ENCODE measurements at places on chromosomes 3 and 15.

- DNase-seq, result no peak
Measured at GRCh38 chr3:65230261-65231139, 542.7 kb upstream of the ADAMTS9 start.

GRCh38 chr3:126051234-126051633 lies 32.7 kb downstream of the SLC41A3 start:
- no peak for DNase-seq

- DNase-seq, result no peak
Measured at GRCh38 chr3:72548981-72549380, 299.3 kb downstream of the SHQ1 start.

DNA sequence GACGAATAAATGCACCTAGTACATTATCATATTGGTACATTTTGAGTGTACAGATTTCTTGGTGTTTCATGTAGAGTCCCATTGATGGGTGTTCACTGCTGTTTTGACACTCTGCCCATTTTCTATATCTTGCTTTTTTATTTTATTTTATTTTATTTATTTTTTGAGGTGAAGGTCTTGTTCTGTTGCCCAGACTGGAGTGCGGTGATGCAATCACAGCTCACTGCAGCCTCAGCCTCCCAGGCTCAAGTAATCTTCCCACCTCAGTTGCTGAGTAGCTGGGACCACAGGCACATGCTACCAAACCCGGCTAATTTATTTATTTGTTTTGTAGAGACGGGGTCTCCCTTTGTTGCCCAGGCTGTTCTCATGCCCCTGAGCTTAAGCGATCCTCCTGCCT lies 44.2 kb downstream of the DNAJC13 start:
- no peak for DNase-seq

GRCh38 chr15:63104727-63105126 lies 16.9 kb upstream of the LACTB start:
- no peak for DNase-seq

DNA sequence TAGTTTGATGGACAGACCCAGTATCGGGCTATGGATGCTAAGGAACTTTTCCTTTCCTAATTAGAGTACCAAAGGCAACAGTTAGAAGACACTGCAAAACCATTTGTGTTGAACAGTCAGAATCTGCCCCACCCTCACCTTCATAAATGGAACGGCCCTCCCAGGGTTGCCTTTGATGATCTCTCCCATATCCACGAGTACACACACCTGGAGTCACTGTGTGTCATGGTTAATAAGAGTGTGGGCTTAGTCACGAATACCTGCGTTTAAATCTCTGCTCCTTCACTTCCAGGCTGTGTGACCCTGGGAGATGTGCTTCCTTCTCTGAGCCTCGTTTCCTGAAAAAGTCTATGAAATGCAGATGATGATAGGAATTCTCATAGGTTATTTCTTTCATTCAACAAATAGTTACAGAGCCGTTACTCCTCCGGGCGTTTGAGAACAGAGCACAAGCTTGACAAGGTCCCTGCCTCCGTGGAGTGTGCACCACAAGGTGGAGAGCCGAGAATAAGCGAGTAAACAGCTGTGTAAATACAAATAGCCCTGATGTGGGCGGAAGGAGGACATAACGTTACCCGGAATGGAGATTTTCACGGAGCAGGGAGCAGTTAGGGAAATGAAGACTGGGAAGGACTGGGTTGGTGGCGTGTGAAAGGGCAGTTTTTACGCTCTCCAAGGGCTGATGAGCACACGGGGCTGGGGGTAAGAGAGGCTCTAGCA lies 6.7 kb downstream of the SLC51A start:
- no peak for DNase-seq

- DNase-seq, result no peak
Measured at GRCh38 chr15:54772663-54773062, 424.1 kb downstream of the RSL24D1 start.

GRCh38 chr3:76942101-76942500 lies 97.8 kb upstream of the ROBO2 start:
- DNase-seq, result no peak

DNA sequence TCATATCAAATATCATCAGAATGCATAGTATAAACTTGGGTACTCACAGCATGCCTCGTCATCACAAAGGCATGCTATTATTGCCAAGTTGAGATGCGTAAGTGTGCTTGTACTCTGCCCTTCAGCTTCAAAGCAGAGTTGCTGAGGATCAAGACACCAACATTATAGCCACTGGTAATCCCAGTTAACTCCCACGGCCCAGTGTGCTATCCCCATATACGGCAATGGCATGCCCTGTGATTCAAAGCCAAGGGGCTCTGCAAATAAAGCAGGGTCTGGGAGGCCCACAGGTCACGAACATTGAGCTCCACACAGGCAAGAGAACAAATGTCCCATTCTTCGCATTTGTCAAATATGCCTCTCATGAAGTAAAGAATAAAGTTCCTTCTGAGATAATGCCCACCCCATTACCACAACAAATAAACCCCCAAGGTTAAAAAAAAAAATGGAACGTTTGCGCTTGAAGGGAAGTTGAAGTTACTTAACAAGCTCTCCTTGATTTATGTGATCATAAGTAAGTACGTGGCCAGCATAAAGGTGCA lies 298.1 kb upstream of the NECTIN3 start:
- DNase-seq, result no peak

- no peak for DNase-seq
Measured at GRCh38 chr3:54849360-54849759, 78.5 kb downstream of the LRTM1 start.

GRCh38 chr3:161239700-161240099 lies 18.6 kb downstream of the NMD3 start:
- DNase-seq, result no peak
